ENCODE measurements at places on chromosomes 5 and 9.

DNA sequence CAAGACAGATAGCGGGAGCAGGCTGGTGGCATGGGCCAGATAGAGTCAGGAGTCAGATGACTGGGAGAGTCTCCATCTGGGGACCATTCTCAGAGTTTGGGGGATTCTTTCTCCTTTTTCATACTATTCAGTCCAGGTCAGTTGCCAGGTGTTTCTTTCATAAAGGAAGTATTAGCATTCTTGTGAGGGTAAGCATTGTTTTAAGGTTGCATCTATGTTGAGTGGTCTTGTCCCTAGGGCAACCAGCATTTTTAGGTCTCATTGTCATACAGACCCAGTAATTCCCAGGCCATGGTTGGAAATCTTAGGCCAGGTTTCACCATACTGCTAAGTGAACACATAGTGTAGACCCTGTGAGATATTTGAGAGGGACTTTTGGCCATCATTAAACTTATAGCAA, 122.3 kb upstream of the POC5 start:
- no peak for DNase-seq

- DNase-seq, result no peak
Measured at GRCh38 chr9:105291422-105291859, 47.0 kb downstream of the SLC44A1 start.

- no peak for DNase-seq
Measured at GRCh38 chr5:159972538-159973362, 36.2 kb upstream of the TTC1 start.

DNA sequence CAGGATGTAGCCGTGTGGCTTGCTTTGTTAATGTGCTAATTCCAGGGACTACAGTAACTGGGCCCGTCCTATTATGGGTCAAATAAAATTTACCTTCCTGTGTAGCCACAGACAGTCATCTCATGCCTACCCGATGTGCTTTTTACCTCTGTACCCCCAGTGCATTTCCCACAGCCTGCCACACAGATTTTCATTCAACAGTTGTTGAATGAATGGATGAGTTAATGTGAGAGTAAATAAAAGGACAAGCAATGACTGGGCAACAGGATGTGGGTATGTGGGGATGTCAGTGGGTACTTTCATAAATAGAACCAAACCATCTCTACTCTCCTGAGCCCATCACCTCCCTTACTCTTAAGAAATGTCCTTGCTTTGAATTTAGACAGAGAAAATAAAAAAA, 441.2 kb upstream of the ZNF462 start:
- DNase-seq, result no peak

GRCh38 chr9:3371842-3372241, 154.0 kb downstream of the RFX3 start:
- DNase-seq, result no peak

GRCh38 chr5:145294331-145294730, 540.8 kb downstream of the PRELID2 start:
- DNase-seq, result no peak
